Upper lobe of left lung (tissue), 6 donors: ENCODE measurements at places on chromosomes 2 and 18. TPM values are rescaled to one million over a fixed set of nuclear protein-coding genes. Genes with fewer than 3 reads are reported as not detected.

The CFC1 gene
- not detected for total RNA-seq

The UGT1A7 gene
- not detected for total RNA-seq

The CD207 gene
- not detected for total RNA-seq

The UGGT1 gene
- 103 TPM for total RNA-seq

The IL1F10 gene
- not detected for total RNA-seq

The ACTG2 gene
- 10.8 TPM for total RNA-seq

- DNase-seq: peak; percentile 69
These were observed 20.0 kb upstream of the SGPP2 start for GRCh38 chr2:222404151-222404905.

DNA sequence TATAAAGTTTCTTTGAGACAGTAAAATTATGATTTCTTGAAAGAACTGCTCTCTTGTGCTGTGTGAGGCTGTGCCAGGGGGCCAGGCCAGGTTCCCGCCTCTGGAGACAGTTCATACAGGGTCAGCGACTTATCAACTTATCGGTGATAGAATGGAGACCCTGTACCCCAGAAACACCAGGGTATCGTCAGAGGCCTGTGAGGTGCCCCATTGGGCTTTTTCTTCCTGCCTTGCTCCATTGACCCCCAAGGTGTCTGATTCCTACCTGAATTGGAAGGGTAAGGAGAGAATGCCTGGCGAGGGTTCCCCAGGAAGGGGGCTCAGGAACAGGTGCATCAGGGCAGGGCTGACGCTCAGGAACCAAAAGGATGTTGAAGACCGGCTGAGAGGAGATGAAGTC lies 4.3 kb downstream of the DLX1 start:
- no peak for DNase-seq

- DNase-seq: no peak
These were observed 4.2 kb downstream of the UXS1 start for GRCh38 chr2:106189764-106190468.

GRCh38 chr2:158714420-158714819 lies 80.7 kb upstream of the DAPL1 start:
- DNase-seq: no peak

- DNase-seq: no peak
These were observed 88.5 kb upstream of the COL5A2 start for GRCh38 chr2:189267925-189268579.

- no peak for DNase-seq
These were observed 98.1 kb downstream of the COL6A3 start for GRCh38 chr2:237315829-237316225.

- DNase-seq: no peak
These were observed 70.6 kb downstream of the TSN start for GRCh38 chr2:121826036-121826435.

GRCh38 chr18:6598657-6599056 lies 130.9 kb upstream of the ARHGAP28 start:
- DNase-seq: no peak

GRCh38 chr18:37322492-37323035 lies 243.0 kb downstream of the CELF4 start:
- no peak for DNase-seq

DNA sequence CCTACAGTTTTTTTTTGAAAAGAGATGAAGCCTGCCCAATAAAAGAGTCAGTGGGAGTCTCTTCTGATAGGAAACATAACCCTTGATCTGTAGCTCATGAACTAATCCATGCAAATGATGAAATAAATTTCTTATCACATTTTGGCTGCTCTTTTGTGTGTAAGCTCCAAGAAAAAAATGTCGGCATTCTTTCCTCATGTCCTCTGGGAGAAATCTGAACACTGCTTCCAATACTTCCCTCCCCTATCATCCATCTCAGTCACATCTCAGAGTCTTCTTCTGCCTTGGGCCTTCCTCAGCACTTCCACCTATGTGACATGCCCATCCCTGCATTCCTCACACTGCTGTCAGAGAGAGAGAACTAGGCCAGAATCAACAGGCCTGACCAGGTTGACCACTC lies 395.7 kb upstream of the ST6GAL2 start:
- DNase-seq: no peak

GRCh38 chr2:196935432-196935831 lies 8.9 kb upstream of the PGAP1 start:
- no peak for DNase-seq

- no peak for DNase-seq
These were observed 91.3 kb upstream of the RBBP8 start for GRCh38 chr18:22841840-22842239.

DNA sequence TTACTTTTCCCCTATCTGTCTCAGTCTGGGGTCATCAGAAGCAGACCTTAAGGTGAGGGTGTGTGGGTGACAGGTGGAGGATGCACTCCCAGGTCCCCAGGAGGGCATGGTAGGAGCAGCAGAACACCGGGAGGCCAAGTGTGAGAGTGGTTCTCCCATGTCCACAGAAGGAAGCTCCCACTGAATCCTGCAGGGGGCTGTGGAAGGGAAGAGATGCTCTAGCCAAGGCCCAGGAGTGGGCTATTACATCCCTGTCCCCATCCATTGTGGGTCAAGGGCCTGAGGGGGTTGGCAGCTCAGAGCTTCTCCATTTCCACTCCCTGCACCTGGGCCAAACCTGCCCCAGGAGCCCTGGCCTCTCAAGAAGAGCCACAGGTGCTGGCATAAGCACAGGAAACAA lies 86.4 kb upstream of the KCNE4 start:
- no peak for DNase-seq

- no peak for DNase-seq
These were observed 124.8 kb downstream of the PHLPP1 start for GRCh38 chr18:62839874-62840713.

GRCh38 chr2:42464631-42465030 lies 29.2 kb downstream of the KCNG3 start:
- no peak for DNase-seq

DNA sequence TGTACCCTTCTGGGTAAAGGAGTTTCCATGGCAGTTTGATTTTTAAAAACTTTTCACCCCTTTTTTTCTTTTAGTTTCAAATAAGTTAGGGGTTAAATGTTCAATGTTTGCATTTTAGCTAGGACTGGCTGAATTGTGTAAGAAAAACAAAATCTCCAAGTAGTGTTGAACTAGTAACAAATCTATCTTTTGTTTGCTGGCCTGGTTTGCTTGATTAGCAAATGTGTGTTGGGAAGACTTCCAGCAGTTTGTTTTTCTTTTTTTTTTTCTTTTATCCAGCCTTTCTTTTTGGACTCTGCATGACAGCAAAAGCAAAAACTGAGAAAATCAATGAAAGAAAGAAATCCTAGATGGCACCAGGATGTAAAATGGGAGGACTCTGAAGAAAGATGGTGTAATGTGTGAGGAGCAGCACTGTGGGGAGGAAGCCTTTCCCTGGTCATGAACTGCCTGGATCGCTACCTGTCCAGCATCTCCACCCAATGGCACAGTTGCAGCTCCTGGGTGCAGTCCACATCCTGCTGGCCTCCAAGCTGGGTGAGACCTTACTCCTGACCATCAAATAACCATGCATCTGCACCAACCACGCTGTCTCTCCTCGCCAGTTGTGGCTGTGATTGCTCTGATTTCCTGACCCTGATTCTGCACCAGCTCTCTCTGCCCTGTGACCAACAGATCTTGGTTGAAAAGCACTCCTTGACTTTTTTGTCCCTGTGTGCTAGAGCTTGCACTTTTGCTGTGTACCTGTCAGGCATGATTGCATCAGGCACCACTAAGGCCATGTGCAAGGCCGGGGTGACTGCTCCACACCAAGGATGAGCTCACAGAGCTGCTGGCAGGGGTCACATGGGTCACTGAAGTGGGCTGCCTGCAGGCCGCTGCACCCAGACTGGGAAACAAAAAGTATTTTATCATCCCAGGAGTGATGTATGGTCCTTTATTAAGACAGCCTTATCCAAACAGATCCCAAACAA lies 71.2 kb upstream of the ZNF236 start:
- DNase-seq: no peak

DNA sequence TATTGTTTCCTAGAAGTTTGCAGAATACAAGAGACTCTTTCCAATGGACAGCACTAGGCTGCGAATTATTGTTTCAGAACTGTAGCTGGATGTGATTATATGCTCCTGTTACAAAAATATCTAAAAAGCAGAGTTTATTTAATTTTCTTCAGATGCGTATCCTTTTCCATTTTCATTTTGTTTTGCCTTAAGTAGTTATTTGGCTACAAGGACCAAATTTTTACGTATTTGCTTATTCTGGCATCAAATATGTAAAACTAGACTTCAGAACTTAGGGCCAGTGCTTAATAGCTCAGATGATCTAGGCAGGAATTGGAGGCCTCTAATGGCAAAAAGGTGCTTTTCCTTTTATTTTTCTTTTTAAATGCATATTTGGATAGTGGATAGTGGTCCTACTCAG lies 18.7 kb downstream of the MEP1B start:
- no peak for DNase-seq
